ENCODE measurements at places on chromosomes 5 and 9.

- no peak for DNase-seq
Measured at GRCh38 chr9:115992834-115993233, 160.8 kb upstream of the PAPPA start.

DNA sequence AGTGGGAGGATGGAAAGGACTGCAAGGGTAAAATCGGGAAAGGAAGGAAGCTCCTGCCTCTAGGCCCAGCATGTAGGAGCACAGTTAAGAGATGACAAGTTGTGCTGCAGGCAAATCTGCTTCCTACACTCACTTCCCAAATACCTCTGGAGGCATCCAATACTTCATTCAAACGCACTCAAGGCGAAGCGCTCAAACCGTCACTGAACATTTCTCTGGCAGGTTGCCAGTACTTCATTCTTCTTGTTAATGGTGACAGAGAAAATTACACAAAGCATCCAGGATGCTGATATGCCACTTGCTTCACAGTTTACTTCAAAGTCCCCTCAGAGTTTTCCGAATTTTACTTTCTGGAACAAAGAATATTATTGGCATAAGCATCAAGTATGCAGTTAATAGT is 59.8 kb downstream of the NREP start:
- no peak for DNase-seq

GRCh38 chr5:97037819-97038218 is 101.9 kb downstream of the LNPEP start:
- no peak for DNase-seq

- no peak for DNase-seq
Measured at GRCh38 chr5:1019001-1019905, 10.7 kb downstream of the NKD2 start.

GRCh38 chr5:86760661-86761060 is 142.9 kb downstream of the COX7C start:
- DNase-seq = no peak

GRCh38 chr9:29006628-29007027 is 1433.3 kb upstream of the C9orf72 start:
- no peak for DNase-seq

GRCh38 chr9:36132086-36132485 is 4.4 kb upstream of the GLIPR2 start:
- DNase-seq = no peak

GRCh38 chr5:11182441-11183080 is 421.5 kb upstream of the DAP start:
- peak; percentile 12 for DNase-seq

- no peak for DNase-seq
Measured at GRCh38 chr5:102716017-102716416, 39.1 kb upstream of the PAM start.

DNA sequence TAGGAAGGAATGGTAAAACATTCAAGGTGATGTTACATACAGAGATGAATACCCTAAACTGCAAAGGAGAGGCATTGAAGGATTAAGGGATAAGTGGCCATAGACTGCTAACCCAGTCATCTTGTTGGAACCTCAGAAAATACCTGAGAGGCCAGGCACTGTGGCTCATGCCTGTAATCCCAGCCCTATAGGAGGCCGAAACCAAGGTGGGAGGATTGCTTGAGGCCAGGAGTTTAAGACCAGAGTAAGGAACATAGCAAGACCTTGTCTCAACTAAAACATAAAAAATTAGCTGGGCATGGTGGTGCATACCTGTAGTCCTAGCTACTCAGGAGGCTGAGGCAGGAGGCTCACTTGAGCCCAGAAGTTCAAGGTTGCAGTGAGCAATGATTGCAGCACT is 10.9 kb downstream of the ECM2 start:
- no peak for DNase-seq

GRCh38 chr9:91424403-91425176 is 958 bp upstream of the NFIL3 start:
- no peak for DNase-seq

DNA sequence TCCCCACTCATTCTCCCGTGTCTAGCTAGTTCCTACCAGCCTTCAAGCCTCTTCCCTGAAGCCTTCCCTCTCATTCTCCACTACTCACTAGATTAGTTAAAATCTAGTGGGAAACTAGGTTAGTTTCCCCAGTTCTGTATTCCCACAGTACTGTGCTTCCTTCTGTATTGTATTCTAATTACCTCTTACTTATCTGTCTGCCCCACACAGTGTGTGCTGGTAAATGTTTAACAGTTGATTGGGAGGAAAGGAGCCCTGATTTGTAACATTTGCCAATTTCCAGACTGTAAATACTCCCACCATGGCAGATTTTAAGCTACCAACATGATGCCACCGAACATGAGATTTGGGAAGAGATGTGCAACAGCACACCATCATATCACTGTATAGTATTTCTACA is 8.3 kb downstream of the KLHL3 start:
- no peak for DNase-seq

- DNase-seq = no peak
Measured at GRCh38 chr9:1154739-1155138, 104.6 kb downstream of the DMRT2 start.

DNA sequence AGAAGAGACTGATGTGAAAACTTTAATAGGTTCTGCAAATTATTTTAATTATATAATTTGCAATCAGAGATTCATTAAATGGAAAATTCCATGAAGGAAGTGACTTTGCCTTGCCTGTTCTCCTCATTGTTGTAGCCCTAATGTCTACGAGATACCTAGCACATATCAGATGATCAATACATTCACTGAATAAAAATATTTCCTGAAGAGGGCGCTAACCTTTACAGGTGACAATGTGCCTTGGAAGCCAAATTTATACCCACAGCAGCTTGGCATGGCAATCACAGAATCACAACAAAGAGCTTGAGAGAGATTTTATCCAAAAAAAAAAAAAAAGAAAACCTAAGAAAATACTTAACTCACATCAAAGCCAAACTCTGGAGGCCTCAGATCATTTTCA is 17.4 kb downstream of the HAUS6 start:
- no peak for DNase-seq

DNA sequence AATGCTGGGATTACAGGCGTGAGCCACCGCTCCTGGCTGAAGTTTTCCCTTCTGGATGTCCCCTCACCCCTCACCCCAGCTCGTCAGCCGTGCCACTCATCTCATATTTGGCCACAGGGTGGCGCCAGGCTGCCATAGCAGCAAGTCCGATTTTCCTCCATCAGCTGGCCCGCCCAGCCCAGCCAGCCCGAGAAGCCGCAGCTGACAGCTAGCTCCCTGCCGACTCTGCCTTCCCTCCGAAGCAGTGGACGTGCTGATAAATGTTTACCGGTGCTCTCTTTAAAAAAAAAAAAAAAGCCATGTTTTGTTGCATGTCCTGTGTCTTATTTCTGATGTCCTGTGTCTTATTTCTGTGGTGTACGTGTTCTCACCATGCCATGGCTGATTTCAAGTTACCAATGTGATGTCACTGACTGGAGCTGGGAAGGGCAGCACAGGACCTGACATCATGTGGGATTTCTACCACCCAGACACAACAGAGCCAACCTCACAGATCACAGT is 58.3 kb downstream of the PFDN1 start:
- no peak for DNase-seq

DNA sequence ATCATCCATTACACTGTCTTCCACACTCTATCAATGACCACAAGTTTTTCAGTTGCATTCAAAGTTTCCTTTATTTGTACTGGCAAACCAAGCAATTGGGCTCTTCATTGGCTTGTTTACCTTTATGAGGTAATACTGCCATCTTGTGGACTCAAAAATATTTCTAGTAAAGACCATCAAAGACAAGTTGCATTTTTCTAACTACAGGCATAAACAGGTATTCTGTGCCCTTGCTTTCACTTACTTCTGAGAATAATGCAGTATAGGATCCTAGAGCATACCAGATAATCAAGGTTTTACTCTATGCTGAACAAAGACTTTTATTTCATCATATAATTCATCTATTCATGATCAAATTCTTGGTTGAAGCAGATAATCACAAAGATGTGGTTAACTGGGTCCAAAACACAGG is 173.7 kb upstream of the POU5F2 start:
- peak; percentile 30 for DNase-seq

DNA sequence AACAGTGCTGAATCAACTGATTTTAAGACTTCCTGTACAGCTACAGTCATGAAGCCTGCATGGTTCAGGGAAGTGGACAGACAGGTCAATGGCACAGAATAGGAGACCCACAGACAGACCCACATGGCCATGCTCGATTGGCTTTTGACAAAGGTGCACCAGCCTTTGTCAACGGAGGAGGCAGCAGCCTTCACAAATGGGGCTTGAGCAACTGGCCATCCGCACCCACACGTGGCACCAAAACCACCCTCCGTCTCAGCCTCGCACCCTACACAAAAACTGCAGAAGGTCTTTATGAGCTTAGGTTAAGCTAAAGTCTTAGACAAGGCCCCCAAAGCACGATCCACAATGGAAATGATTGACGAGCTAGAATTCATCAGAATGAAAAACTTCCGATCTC is 59.5 kb upstream of the UBAC1 start:
- no peak for DNase-seq

DNA sequence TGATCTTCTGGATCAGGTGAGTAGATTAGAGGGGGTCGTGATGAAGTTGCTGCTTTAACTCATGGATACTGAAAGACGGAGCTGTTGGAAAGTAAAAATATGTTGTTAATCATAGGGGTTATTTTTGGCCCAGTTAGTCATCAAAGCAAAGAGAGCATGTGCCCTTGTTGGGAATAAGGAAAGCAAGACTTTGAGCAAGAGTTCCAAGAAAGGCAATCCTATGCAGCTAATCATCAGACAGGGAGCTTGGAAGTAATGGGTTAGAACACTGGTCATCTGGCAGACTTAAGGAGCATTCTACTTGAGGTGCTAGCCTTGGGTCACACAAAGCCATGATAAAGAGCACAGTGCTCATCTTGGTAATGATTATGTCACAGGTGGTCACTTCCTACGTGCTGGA is 18.3 kb downstream of the ASPN start:
- DNase-seq = no peak

GRCh38 chr5:156942064-156942463 is 21.0 kb downstream of the TIMD4 start:
- DNase-seq = no peak

- no peak for DNase-seq
Measured at GRCh38 chr9:130379649-130379970, 65.2 kb upstream of the ASS1 start.

- DNase-seq = no peak
Measured at GRCh38 chr9:123011878-123012528, 21.5 kb upstream of the GPR21 start.

DNA sequence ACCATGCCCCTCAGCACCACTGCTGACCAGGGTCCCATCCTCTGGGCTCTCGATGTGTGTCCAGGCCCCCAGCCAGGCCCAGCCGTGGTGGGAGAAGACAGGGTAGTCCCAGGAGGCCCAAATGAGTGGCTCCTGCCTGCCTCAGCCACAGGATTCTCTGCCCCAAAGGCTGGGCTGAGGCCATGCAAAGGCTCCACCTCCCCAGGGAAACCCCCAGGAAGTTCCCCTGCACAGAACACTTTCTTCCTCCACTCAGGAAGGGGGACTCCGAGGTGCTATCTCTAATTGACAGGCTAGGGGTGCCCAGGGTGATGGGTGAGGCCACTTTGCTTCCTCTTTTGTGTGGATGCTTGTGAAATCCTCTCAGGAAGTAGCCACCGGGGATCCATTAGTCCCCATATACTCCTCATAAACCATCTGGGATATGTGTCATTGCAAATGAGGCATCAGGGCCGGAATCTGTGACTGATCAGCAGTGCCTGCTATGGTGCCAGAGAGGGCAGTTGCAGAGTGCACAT is 23.1 kb upstream of the TDRD7 start:
- DNase-seq = no peak

GRCh38 chr5:144332265-144332664 is 161.6 kb downstream of the KCTD16 start:
- DNase-seq = no peak

GRCh38 chr9:126475933-126476555 is 137.7 kb upstream of the LMX1B start:
- DNase-seq = no peak

GRCh38 chr9:123914517-123915196 is 15.3 kb downstream of the DENND1A start:
- DNase-seq = no peak

DNA sequence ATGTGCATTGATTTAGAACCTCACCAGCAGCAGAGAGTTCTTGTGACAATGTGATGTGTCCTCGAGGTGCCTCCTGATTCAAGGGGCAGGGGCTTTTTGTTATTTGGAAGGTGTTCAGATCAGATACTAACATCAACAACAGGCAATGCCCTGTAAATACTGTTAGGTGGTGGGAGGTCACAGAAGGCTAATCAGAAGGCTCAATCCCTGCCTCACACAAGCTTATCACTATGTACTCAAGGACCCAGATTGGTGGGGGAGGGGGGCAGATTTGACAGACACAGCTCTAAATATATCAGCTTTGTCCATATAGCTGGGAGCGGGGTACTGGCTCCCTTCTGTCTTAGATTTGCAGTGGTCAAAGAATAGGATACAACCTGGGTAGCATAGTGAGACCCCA is 2.6 kb downstream of the FRMPD1 start:
- no peak for DNase-seq

DNA sequence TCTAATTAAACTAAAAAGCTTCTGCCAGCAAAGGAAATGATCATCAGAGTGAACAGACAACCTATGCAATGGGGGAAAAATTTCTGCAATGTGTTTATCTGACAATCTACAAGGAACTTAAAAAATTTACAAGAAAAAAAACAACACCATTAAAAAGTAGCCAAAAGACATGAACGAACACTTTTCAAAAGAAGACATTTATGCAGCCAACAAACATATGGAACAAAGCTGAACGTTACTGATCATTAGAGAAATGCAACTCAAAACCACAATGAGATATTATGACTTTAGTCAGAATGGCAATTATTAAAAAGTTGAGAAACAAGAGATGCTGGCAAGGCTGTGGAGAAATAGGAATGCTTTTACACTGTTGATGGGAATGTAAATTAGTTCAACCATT is 530.4 kb upstream of the DAB2 start:
- no peak for DNase-seq

GRCh38 chr9:34773306-34773910 is 63.5 kb upstream of the CCL21 start:
- DNase-seq = no peak

DNA sequence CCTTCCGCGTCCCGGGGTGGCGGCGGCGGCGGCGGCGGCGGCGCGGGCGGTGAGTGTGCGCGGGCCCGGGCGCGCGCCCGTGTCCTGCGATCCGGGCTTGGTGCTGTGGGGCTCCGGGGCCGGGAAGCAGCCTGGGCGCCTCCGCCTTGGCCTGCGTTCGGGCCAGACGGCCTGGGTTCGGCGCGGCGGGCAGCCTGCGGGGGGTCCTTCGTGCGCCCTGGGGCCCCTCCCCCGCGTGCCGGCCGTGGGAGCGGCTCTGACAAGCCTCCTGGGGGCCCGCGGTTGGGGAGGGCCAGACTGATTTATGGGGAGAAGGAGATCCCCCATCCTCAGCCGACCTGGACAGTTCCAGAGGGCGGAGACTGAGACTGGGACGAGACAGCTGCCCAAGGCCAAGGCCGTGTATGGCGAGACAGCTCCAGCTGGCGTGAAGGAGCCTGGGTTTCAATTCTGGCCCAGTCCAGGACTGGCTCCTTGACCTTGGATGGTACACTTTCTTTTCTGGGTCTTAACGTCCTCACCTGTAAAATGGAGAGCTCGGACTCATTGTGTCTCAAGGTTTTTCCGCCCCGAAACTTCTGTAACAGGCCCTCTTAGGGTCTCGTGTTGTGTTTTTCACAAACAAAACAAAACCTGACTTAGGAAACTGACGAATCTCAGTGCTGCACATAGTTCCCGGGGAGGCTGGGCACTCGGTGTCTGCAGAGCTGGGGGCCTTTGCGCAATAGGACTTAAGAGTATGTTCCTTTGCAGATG is 603 bp downstream of the TMEM268 start:
- DNase-seq = no peak

GRCh38 chr5:76606701-76607100 is 16.5 kb downstream of the F2RL2 start:
- DNase-seq = no peak

Measured in Panc1 (cell line).